ENCODE measurements at places on chromosomes 5 and 9.

DNA sequence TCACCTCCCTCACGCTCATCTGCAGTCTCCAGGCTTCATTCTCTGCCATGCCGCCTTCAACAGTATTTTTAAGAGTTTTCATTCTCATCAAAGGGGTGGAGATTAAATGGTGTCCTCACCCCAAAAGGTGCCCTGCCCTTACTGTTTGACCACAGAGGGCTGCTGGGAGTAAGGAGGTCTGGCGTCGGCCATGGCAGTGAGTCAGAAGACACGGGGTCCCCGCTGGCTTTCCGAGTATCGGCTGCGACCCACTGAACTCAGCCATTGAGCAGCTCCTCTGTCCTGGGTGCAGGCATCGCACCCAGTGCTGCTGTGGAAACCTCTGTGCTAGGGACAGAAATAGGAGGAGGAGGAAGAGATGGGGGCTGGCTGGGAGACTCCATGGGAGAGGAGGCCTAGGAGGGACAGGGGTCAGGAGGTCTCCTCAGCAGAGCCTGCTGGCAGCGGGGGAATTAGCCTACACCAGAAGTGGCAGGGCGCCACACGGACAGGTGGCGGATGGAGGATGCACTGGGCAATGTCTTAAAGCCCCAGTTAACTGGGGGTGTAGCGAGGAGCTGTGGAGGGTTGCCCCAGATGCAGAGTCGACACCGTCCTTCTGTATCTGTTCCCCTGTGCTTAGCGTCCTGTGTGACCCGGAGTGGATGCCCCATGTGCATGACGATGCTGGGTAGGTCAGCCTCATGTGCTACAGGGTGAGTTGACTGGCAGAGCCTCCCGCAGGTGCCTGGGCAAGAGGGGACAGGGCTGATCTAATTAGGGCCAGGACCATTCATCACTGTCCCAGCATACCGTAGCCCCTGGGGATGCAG is 15.4 kb upstream of the PLEKHG4B start:
- DNase-seq, result no peak

- no peak for DNase-seq
Measured at GRCh38 chr9:77128125-77128789, 49.1 kb upstream of the VPS13A start.

DNA sequence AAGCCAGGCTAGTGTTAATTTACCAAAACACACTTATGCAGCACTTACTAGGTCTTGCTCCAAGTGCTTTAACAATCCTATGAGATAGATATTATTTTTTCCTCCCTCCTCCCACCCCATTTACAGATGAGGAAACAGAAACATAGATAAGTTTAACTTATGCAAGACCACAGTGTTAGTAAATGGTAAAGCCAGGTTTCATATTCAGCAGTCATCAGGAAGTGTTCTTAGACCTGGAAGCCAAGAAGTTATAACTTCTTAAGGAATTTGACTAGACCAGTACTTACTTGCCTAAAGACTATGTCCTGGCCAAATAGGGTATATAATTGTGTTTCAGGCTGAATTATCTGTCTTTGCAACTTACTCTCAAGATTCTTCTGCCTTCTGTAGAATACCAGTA is 15.9 kb downstream of the ABHD17B start:
- DNase-seq, result no peak

DNA sequence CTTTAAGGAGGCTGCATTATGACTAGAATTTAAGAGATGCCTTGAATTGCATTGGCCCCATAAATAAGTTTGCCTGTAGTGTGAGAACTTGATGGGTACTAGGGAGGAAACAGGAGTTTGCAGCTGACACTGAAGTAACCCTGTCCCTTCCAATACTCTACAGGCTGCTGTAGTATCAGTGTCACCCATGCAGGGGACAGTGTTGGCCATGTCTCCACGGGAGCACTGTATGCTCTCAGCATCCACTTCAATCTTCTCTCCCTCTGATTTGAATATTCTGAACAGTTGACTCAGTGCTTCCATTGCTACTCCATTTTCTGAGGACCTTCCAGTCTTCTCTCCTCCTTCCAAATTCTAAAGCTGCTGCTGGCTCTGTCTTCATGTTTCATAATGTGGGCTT is 11.4 kb upstream of the IFNA14 start:
- DNase-seq, result no peak

- DNase-seq, result no peak
Measured at GRCh38 chr5:77204967-77205366, 5.5 kb upstream of the PDE8B start.

DNA sequence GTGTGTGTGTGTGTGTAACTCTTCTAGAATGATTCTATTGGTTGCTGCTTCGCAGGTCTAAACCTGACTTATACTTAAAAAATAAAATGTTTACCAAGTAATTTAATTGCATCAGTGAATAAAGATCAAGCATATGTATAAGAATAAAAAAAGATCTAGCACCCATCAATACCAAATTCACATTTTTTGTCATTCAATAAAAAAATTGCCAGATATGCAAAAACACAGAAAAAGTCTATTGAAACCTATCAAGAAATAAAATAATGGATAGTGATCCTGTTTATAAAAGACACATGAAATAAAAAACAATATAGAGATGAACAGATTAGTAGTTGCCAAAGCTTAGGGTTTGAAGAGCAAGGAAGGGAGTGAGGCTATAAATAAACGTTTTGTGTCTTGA is 2095.0 kb upstream of the ACO1 start:
- DNase-seq, result no peak

DNA sequence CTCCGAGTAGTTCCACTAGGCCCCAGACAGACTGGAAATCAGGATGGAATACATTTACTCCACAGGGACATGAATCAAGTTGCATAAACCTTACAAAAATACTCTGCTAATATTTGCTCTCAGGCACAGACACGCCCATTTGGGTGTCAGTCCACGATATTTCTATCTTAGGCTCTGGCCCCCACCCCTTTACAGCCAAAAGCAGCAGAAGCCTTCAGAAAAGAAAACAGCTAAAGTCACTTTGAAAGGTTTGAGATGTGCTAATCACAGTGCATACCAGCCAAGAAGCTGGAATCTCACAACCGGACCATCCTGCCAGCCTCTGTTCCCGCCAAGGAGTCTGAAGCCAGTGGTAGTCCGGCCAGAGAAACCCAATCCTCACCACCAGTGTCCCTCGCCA is 22.6 kb downstream of the PTPN3 start:
- DNase-seq, result no peak

GRCh38 chr5:335740-336038 is 14.2 kb downstream of the AHRR start:
- no peak for DNase-seq

DNA sequence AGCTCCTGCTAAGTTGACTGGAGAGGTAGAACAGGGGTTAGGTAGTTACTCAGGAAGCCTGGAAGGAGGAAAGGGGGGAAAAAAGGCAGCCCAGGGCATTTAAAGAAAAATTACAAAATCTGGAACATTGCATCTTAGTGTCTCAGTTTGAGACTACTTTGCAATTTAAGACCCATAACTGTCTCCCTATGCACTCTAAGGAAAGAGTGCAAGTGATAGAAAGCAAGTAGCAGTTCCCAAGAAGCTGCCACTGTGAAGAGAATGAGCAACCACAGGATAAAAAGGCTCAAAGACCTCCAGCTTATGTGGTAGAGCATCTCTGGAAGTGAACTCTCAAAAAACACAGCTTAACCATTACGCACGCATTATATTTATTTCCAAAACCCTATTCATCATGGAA is 141.8 kb downstream of the SLCO4C1 start:
- DNase-seq, result no peak

- DNase-seq, result no peak
Measured at GRCh38 chr9:16069671-16070454, 517.0 kb downstream of the CCDC171 start.

DNA sequence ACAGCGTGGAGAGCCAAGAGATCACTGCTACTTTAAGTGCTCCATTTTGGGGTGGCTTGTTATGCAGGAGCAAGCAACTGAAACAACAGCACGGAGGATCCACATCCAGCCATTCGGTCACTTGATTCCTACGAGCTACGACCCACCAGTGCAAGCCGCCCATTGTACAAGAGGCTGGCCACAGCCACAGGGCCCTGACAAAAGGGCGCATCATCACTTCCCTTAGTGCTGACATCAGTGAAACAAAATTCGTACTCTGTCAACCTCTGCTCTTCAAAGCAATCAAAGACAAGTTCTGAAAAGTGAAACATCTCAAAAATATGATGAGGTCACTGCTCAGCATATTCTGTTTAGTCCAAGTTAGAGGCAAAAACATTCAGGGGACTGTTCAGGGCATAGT is 168.4 kb downstream of the GADD45G start:
- no peak for DNase-seq

- DNase-seq, result peak; percentile 41
Measured at GRCh38 chr9:128684325-128685199, 4.5 kb upstream of the SET start.

DNA sequence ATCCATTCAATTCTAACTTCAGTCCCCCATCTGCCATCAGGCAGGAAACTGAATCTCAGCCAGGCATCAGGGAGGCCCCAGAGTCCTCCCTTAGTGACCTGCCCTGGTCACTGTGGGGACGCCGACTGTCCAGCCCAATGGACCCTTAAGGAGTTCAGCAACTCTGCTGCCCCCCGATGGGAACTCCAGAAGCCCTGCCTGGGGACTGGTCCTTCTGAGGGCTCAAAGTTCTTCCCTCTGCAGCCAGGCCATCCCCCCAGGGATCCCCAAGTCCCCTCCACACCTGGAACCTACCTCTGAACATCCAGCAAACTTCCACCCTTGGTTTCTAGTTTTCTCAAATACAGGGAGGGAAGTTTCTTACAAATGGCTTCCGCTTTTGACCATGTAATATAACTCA is 76.8 kb downstream of the UBE2QL1 start:
- no peak for DNase-seq

GRCh38 chr9:107275530-107275929 is 7.5 kb upstream of the RAD23B start:
- no peak for DNase-seq

DNA sequence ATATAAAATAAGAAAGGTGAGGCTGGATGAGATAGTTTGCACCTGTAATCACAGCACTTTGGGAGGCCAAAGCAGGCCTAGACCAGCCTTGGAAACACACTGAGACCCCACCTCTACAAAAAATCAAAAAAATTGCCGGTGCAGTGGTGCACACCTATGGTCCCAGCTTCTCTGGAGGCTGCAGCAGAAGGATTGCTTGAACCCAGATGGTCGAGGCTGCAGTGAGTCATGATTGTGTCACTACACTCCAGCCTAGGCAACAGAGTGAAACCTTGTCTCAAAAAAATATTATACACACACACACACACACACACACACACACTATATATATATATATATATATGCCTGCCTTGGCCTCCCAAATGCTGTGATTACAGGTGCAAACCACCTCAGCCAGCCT is 1.3 kb downstream of the SLC35D2 start:
- DNase-seq, result no peak

- no peak for DNase-seq
Measured at GRCh38 chr9:105712773-105713172, 18.4 kb downstream of the TMEM38B start.

DNA sequence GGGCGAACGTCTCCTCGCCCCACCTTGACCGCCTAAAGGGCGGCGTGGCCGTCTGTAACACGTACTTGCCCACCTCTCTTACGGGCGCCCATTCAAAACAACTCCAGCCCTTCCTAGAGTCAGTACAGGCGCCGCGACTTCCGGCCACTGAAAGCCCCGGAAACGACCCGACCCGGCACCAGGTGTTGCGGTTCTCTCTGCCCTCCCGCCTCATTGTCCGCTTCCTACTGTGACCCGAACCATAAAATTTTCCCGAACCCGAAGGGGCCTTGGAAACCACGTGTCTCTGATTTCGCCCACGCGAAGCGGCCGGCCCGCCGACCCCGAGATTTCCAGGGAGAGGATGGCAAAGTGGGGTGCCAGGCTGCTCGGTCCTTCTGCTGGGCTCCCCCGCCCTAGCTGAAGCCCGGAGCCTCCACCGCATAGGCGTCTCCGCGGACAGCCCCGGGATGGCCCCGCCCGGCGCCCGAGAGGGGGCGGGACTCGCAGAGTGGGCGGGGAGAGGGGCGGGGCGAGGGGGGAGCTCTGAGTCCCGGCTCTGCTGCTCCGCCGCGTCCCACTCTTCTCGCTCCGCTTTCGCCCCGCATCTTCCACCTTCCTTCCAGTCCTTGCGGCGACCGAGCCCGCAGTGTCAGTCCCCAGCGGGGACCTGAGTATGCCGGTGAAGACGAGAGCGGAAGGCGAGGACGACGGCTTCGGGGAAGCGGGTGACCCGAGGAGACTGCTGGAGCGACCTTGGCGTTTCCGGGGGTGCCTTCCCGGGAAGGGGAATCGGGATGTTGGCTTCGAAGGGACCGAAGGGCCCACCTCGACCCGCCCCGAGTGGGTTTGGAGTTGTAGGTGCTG is 684 bp upstream of the PTGES2 start:
- peak; percentile 85 for DNase-seq

Measured in head of caudate nucleus (tissue), 42 donors.